ENCODE measurements at places on chromosomes 5 and 9.

- DNase-seq: no peak
These were observed 3.4 kb downstream of the ASS1 start for GRCh38 chr9:130448035-130448624.

- no peak for DNase-seq
These were observed 105.1 kb upstream of the SMIM23 start for GRCh38 chr5:171680485-171680884.

GRCh38 chr5:7426284-7426683 is 30.3 kb downstream of the ADCY2 start:
- DNase-seq: no peak

DNA sequence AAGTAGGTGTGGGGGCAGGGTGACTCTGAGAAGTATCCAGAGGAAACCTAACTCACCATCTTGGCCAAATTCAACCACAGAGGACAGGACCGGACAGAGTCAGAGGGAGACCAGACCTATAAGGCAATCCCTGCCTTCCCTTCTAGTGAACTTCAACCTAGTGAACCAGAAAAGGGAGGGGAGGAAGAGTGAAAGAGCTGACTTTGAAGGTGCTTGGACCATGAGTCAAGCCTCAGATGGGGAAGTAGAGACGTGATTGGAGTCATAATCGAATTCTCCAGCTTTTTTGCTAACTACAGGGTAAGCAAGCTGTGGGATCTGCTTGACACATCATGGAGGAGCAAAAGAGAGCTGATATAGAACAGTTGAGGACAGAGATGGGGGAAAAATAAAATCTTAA is 18.8 kb upstream of the KIF2A start:
- no peak for DNase-seq

DNA sequence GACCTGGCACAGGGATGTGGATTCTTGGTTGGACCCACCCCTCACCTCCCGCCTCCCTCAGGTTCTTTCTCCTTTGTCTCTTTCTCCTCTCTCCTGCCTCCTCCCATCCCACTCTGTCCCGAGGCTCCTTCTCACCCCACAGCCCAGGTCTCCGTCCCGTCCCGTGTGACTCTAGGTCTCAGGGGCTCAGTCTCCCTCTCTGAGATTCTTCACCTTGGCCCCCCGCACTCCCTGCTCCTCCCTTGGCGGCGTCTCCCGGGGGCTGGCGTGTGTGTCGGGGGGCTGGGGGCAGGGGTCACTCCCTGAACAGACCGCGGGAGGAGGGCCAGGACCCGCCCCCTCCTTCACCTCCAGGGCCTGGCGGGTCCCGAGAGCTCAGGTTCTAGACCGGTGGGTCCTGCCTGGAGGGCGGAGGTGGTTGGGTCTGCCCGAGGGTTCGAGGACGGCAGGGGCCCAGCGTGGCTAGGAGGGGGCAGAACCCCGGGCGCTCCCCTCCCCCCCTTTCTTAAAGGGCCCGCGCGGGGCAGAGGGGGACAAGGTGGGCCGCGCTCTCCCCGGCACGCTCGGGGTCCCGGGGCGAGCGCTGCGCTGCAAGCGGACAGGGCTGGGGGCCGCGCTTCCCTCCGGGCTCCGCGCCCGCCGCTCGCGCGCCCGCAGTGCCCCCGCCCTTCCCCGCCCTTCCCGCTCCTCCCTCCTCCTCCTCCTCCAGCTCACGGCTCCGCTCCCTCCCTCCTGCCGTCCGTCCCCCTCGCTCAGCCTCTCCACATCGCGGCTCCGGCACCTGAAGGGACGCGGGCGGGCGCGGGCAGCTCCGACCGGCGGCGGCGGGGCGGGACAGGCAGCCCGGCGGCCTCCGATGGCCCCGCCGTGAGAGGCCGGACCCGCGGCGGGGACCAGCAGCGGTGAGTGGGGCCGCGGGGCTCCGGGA is at the start of gene PSD2:
Gene PSD2 (plus strand): TSS at position 735 of the 928 bp plus-strand sequence. CDS start 13,633 bp downstream, outside the sequence.
- DNase-seq: no peak

GRCh38 chr5:89981878-89982773 is 427.4 kb downstream of the CETN3 start:
- DNase-seq: no peak

DNA sequence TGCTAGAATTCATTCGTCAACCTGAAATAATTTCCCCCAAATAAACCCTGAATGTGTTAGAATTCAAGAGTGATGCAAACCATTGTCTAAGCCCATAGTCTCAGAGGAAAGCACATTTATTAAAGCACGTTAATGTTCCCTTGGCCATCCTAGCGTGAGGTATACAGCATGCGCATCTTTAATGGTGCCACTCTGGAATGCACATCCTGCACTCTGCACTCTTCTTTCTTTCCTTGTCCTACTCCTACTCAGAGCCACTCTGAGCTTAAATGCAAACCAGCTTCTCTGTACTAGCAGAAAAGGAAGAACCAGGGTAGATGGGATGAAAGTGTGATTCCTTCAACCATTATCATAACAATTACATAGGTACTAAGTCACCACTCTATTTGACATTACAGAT is 50.4 kb downstream of the ARL15 start:
- DNase-seq: no peak

GRCh38 chr5:110475529-110475928 is 250.9 kb downstream of the TMEM232 start:
- DNase-seq: no peak

GRCh38 chr9:111937301-111937700 is 40.7 kb downstream of the UGCG start:
- no peak for DNase-seq

DNA sequence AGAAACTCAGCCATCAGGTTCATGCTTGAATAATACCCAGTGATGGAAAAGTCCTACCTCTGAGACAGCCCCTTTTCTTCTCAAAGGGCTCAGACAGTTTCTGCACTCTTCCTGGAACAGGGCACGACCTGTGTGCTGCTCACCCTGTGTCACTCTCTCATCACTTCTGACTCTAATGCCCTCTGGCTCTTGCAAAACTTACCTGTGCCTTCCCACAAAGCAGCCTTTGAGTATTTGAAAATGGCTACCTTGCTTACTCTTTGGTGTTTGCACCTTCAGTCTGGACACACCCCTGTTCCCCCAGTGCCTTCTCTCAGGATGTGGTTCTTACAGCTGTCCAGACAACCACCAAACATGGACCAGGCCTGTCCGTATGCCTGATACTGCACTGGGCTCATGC is 171.4 kb downstream of the GRIA1 start:
- no peak for DNase-seq

GRCh38 chr5:90279091-90279490 is 130.5 kb downstream of the CETN3 start:
- DNase-seq: no peak

- no peak for DNase-seq
These were observed 64.1 kb upstream of the SPOCK1 start for GRCh38 chr5:137563301-137563645.

DNA sequence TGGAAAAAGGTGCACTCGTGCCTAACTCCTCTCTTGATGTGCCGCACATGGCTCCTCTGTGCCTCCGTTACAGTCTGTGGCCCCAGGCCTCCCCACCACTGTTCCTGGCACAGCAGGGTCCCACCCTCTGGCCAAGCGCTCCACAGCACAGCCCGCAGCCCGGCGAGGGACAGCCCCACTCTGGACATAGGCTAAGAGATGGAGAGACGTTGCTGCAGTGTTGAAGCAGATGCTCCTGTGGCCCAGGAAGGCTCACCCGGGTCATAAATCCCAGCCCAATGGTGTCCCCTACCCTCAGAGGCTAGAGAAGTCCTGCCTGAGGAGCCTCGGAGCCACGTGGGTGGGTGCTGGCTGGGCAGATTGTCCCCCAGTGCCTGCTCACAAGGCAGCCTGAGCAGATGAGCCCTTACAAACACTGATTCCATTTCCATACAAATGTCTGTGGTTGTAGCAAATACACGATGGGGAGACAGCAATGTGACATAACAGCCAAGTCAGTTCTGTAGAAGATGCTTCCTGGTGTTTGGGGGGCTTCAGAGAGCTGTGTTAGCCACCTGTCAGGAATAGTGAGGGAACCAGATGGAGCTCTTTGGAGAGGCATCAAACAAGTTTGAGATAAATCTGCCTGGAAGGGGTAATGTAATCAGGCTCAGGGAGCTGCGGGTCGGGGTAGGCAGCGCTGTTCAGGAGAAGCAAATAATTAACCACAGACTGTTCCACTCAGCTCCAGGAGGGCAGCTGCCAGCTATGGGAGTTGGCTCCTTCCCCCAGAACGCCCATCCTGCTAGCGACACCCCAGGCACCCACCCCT is 41.7 kb downstream of the C5orf15 start:
- no peak for DNase-seq

DNA sequence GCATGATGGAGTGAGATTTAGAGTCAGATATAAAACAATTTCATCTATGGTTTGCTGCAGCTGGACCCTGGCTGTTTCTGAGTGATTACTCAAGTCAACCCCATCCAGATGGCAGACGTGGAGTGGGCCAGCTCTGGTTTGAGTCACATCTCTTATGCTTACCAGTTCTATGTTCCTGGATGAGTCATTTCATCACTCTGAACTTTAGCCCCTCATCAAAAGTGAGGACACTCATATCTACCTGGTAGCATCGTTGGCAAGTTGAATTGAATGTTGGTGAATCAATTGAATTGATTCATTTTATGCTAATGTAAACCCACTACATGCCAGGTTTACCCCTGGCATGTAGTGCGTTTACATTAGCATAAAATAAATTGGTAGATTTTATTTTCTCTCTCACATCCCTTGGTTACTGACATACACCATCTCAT is 176.4 kb downstream of the FGF18 start:
- no peak for DNase-seq

DNA sequence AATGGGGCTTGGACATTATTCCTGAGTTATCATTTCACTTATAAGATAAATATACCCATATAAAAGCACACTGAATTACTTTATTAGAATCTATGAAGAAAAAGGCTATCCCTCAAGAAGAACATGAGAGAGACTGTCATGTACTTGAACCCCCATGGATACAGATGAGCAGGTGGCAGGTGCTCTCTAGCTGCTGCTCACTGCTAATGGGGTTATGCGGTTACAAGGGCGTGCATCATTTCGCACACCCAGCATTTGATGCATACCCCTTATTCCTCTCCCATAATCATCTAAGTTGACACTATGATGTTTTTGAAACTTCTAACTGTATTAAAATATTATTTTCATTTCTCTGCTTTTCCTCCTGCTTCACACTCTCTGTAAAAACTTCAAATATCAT is 16.4 kb downstream of the ITK start:
- no peak for DNase-seq

- DNase-seq: no peak
These were observed 21.9 kb upstream of the FOXE1 start for GRCh38 chr9:97830884-97831829.

DNA sequence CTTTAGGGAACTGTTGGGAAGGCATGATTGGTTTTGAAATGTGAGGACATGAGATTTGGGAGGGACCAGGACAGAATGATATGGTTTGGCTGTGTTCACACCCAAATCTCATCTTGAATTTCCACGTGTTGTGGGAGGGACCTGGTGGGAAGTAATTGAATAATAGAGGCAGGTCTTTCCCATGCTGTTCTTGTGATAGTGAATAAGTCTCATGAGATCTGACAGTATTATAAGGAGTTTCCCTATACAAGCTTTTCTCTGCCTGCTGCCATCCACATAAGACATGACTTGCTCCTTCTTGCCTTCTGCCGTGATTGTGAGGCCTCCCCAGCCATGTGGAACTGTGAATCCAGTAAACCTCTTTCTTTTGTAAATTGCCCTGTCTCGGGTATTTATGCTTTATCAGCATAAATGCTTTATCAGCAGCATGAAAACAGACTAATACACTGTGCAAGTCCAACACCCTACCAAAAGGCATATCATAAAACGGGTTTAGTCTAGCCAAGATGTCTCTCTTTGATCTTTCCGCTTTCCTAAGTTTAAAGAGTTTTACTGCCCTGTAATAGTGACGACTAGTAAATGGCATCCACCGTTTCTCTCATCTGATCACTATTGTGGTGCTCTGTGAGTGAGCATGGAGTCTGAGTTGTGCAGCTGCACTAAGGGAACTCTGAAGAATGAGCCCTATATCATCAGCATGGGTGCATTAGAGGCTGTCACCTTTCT is 12.9 kb upstream of the ZNF782 start:
- no peak for DNase-seq

DNA sequence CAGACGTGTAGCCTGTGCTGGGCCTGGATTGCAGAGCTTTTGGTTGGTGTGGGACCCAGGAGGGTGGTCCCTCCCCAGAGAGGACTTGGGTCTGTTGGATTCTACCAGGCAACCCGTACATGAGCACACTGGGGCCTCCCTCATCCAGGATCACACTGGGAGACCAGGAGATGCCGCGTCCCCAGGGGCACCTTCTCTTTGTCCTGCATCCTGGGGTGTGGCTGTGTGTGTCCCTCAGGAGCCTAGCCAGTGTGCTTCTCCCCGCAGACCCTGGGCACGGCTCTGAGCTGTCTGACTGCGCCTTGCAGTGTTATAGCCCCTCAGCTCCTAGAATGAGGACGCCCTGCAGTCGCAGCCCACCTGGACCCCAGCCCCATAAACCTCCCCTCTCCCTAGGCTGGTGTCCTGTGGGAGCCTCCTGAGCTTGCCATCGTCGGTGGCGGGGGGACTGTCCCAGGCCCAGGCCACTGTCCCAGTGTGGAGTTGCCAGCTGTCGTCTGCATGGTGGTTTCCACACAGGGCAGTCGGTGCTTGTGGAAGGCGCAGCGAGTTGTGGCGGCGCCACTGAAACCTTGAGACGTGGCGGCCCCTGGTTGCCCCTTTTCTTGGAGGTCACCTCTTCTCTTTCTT is 27.6 kb downstream of the CEP72 start:
- DNase-seq: no peak

DNA sequence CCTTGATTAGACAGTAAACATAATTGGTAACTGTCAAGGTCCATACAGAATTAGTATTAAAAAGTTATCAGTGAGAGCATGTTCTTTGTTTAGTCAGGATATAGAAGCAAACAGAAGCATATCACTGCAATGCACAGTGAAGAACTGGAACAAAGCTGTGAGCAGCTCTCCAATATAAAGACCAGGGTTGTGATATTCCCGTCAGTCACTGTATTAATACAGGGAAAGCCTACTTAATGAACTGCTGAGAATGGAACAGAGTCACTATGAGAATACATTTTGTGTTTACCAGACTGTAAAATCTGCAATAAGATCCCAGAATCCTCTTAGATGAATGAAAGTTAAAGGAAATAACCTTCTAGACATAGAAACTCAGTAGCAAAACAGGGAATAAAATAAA is 58.2 kb downstream of the EFNA5 start:
- DNase-seq: no peak
